ENCODE measurements at places on chromosomes 11 and 22.

GRCh38 chr11:130550150-130550549 is 101.7 kb downstream of the ADAMTS15 start:
- DNase-seq = no peak

DNA sequence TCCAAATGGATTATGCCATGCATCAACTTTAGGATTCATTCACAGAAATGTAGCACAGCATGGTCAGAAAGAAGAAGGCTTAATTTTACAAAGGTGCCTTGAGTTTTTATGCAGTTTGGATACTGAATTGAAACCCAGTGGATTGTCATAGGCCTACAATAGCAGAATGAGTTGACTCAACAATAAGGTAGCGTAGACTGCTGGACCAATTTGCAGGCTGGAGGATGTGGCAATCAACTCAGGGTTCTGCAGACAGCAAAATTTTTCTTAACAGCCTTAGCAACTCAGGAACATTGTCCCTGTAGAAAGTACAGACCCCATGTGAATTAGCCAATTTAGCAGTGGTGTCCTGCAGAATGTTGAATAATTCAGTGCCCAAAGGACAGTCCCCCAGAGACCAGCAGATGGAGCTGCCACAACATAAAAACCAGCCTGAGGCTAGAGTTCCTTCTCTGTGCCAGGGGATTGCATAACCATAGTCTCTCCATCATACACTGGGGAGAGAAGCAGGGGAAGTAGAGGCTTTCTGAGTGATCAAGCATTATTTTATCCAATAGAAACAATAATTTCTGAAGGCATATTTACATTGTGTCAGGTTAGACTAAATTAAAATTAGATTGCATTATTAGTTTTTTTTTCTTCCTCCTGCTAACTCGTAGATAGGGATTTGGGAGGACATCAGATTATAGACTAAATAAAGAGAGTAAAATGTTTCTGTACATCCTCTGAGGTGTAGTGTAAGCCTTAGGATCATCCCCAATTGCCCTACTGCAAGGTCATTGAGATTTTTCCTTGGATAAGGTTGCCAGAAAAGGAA is 20.3 kb upstream of the MRPL17 start:
- DNase-seq = peak; percentile 57

DNA sequence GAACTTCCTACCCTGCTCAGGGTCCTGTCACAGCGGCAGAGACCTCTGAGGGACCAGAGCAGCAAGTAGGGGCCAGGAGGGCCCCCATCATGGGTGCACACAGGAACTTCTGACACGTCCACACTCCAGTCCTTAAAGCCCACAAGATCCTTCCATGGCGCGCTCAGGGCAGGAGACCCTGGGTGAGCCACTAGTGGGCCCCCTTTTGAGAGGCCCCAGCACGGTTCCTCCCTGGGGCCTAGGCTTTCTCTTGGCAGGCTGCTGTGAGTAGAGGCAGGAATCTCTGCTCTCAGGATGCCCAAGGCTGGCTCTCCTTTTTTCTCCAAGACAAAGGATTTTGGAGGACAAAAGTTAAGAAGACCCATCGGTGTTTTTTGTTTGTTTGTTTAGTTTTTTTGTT is 22.4 kb downstream of the RPS6KA4 start:
- no peak for DNase-seq

DNA sequence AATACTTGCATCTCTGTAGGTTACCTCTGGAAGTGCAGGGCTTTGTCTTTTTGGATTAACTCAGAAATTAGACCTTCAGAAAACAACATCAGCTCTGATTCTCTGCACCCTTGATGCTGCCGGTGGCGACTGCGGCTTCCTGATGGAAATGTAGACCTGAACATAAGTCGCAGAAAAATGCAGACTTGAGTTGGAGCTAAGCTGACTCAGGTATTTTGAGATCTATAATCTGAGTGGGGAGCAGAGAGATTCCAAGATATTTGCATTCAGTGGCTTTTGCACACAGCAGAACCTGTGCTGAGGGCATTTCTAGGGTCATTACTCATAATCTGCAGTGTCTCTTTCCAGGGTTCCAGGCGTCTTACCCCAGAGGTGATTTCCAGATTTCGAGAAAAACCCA is 18.7 kb upstream of the NFAM1 start:
- no peak for DNase-seq

DNA sequence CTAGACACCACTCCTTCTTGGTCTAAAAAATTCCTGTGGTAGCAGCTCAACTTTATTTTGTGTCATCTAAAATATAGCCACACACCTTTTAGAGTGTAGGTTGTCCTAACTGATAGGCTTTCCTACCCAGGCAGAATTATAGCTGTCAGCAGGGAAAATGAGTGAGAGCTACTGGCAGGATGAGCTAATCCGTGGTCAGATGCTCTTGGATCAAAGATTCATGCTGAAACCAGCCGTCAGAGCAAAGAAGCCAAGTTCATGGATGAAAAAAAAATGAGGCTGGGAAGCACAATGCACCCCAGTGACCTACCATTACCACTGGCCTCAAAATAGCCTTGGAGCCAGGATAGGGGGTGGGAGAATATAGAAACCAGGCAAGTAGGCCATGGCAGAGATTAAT is 113.1 kb upstream of the BLID start:
- peak; percentile 43 for DNase-seq

DNA sequence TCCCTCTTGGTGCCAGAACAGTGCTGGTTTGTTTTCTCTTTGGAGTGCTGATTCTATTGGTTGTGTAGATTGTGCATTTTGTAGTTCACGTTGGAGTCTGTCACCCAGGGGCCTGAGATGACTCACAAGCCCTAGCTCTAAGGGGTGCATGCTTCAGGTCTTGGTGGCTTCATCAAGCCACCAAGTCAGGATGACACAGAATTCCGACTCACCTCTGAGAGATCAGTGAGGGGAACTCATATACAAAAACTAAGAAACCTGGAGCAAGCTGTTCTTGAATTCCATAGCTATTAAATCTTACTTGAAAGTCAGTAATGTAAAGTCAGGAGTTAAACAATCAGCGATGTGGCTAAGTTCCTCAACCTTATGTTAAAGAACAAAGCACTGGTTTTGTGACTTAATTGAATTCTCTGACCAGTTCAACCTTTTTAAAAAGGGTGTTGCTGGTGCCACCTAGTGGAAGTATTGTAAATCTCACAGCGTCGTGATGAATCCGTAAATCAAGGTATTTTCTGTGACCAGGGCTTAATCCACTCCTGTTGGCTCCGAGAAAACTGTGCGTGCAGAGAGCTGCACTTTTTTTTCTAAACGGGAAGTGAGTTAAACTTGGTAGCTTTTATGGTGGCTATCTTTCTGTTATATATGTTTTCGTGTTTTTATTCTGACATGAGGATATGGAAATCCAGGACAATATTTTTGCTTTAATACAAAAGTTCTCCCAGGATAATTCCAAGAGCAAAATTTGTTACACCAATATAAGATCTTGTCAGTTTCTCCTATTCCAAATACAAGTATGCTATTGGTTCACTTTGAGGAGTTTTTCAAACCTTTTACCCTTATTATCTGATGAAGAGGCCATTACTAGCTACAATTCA is 14.6 kb downstream of the MMP13 start:
- peak; percentile 76 for DNase-seq

All from astrocyte of the spinal cord (primary cell).